ENCODE measurements at places on chromosomes 7 and 10. TPM values are rescaled to one million over a fixed set of nuclear protein-coding genes. Genes with fewer than 3 reads are reported as not detected.
A peak's percentile ranks its signal among the peaks of the same experiment; 100 is the strongest.

DNA sequence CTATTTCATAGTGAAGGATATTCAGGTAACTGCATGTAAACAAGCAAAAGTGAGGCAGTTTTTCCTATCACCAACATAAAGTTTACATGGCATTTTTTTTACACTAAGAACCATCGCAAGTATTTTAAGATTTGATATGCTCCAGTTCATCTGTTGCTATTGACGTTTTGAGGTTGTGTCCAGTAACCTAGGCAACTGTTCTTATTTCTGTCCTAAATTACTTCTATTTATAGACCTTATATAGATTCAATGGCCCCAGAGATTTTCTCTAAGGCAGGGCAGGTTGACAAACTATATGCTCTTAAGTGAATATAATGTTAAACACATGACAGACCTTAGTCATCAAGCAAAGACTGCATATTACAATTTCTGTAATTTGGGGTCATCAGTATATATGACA lies 830.2 kb upstream of the LRRTM3 start:
- no peak for DNase-seq

DNA sequence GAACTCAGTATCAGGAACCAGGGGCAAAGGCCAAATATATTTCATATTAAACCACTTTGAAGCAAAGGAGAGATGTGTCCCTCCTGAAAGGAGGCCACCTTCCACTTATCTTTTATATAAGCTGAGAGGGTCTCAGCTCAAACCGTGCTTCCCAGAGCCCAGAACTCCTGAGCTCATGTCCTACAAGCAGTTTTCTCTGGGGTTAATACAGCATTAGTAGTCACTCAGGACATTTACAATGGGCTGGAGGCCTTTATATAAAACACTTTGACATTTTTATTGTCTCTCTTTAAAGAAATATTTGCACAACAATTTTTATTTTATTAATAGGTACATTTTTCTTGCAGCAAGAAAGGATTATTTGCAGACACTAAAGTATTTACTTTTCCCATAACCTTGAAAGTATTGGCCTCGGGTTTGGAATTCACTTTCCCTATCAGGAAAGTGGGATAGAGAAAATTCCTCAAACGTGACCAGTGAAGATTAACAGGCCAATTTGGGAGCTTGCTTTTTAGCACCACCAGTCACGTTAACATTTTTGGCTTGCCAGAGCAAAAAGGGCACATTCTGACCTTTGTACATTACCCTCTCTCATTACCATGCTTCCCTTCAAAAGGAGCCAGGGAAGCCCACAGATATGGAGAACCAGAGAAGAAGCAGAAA lies 464.9 kb upstream of the NRP1 start:
- DNase-seq: no peak

DNA sequence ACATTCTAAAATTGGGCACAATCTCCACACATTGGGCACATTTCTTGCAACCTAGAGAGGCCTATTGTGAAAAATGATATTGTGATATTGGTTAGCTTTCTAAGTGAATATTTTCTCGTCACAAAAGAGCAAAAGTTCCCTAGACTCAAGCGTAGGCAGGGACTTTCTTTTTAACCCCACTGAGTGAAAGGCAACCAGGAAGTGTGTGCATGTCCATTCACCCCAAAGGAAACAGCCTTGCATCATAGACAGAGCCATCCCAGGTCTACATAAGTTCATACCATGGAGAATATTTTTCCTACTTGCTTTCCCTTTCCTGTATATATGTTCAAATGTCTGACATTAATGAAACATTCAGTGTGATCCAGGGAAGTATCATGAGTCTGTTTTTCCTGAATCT lies 84.2 kb upstream of the AGBL3 start:
- no peak for DNase-seq

DNA sequence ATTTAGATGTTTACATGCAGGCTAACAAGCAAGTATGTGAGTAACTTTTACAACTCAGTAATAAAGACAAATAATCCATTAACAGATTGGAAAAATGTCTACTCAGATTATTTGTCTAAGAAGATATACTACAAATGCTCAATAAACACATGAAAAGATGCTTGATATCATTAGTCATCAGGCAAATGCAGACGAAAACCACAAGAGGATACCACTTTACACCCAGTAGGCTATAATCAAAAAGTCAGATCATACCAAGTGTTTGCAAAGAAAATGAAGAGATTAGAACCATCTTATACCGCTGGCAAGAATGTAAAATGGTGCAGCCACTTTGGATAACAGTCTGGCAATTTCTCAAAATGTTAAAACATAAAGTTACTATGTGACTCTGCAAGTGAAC lies 84.1 kb downstream of the MALSU1 start:
- no peak for DNase-seq

DNA sequence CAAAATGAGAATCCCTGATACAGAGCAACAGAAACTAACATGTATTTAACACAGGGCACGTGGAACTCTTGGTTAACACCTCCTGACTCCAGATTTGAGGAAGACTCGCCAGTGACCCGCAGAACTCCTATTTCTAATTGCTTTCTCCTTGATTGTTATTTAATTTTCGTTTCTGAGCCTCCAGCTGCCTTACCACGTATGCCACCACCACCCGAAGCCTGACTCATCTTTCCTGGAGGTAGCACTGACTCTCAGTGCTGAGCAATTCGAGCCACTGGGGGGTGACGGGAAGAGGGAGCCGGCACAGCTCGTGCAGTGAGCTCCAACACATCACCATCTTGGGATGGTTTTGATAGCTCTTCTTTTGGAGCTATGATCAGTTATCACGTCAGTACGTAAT lies 273.9 kb upstream of the MGMT start:
- no peak for DNase-seq

Gene DGKB
- total RNA-seq: not detected

GRCh38 chr10:10860455-10860976 lies 157.2 kb upstream of the CELF2 start:
- DNase-seq: no peak

Gene SLC16A9
- 4.8 TPM for total RNA-seq

Gene COL17A1
- total RNA-seq: not detected

Gene NANOS1
- total RNA-seq: 0.36 TPM

DNA sequence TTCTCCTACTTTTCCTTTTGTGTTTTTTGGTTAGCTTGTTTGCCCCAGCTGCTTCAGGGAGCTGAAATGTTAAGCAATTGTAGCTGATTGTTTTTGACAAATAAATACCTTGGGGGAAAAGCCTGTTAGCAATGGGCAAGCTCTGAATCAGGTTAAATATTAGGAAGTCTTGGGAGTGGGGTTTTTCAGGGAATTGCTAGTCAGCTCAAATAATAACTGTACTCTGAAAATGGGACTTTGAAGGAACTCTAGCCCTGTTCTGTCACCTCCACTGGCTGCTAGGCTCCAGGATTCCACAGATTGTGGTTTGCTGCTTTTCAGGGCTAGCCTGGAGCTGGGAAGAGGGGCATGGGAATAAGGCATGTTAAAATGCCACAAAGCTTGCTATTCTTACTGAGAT lies 39.5 kb downstream of the ADK start:
- DNase-seq: no peak

Gene A1CF
- total RNA-seq: 0.10 TPM

Gene SNX13
- total RNA-seq: 10.8 TPM

Gene TIMM23
- 90.0 TPM for total RNA-seq

Gene TPK1
- 7.7 TPM for total RNA-seq

DNA sequence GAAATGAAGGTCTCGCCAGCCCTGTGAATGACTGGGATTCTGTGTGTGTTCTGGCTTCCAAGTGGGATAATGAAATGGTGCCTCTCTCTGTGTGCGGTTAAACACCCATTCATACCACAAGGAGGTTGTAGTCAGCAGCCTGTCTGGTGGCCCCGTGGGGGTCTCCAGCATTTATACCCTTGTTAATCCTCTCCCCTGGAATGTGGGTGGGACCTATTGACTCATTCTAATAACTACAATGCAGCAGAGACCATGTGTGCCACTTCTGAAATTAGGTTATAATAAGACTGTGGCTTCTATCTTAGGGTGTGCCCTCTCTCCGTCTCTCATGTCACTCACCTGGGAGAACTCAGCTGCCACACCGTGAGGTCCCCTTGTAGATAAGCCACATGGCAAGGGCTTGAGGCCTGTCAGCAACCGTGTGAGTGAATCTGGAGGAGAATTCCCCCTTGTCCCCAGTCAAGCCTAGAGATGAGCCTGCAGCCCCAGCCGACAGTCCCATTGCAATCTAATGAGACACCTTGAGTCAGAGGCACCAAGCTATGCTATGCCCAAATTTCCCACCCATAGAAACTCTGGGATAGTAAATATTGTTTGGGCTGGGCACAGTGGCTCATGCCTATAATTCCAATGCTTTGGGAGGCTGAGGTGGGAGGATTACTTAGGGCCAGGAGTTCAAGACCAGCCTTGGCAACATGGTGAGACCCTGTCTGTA lies 106.8 kb downstream of the GALNT17 start:
- DNase-seq: no peak

DNA sequence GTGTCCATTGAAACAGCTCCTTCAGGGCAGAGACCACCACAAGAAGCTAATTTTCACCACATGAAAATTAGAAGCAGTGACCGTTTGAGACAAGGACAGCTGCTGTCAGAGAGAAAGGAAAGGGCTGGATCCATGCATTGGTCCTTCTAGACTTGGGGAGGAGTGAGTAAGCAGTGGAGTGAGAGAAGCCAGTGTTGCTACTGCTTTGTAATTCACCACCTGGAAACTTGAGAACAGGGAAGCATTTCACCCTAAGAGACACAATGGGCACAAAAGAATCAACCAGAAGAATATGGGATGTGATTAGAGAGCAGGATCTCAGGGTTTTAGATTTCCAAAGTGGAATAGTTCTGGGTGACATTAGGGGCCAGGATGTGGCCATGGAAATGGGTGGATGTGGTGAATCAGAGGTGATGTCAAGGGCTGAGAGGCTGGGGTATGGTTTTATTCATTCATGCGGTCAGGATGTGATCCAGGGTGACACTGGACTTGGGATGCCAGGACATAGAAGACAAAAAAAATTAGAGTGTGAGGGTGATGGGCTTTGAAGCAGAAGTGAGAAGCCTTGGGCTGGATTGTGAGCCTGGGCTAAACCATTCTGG lies 61.6 kb downstream of the DENND11 start:
- no peak for DNase-seq

DNA sequence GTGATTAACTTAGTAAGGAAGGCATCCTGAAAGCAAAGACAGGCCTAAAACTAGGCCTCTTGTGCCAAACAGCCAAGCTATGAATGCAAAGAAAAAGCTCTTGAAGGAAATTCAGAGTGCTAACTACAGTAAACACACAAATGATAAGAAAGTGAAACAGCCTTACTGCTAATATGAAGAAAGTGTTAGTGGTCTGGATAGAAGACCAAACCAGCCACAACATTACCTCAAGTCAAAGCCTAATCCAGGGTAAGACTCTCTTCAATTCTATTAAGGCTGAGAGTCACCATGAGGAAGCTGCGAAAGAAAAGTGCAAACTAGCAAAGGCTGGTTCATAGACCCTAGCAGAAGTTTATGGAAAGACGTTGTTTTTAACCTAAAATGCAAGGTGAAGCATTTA lies 66.0 kb downstream of the IPMK start:
- peak; percentile 4 for DNase-seq

GRCh38 chr7:156984174-156984891 lies 26.1 kb downstream of the MNX1 start:
- DNase-seq: no peak

DNA sequence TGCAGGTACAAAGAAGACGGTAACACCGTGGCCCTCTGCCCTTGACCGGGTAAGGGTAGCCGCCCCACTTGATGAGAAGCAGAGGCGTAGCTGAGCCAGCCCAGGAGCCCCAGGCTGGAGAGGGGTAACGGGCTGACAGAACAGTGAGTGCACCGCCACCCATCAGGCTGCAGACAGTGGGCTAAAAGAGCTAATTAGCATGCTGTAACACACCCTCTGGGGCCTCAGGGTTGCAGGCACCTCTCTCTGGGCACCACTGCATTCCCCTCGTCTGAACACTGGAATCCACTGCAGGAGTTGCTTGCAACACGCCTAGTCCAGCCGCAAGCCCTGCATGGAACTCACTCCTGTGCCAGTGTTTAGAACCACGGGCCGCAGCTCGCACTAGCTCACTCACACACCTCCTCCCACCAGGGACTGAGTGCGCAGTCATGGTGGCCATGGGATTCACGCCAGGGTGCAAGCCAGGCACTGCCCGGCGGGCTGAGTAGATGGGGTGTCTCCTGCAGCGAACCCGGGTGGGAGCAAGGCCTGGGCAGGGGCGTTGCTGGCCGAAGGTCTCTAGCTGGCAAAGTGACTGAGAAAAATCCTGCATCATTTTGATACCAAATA lies 36.1 kb downstream of the AGMO start:
- no peak for DNase-seq

DNA sequence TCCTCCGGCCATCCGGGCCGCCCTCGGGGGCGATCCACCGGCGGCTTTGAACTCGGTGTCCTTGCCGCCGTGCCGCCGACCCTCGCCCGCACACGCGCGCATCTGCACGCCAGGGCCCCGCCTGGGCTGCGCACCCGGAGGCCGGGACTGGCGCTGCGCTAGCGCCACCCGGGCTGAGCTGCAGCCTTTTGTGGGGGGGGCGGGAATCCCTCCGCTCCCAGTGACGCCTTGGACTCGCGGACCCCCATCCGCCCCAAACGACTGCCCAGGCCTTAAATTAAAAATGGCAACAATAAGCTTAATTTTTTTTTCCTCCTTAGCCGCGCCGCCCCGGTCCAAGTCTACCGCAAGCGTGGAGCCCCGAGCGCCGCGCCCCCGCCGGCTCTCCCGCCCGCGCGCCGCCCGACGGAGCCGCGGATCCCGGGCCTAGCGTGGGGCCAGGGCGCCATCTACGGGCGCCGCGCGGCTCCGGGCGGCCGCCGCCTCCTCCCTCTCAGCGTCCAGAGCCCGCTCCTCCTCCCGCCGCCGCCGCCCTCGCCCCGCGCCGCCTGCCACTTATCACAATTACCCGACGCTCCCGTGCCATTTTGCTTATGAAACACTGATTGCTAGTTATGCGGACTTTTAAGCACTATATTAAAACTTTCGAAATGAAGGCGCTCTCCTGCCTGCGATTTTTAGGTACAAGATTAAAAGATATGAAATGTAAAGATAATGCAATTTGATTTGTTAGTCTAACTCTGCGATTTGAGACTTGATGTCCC lies 7.5 kb upstream of the EBF3 start:
- DNase-seq: no peak

- no peak for DNase-seq
Measured at GRCh38 chr10:129568583-129569344, 101.7 kb downstream of the MGMT start.

DNA sequence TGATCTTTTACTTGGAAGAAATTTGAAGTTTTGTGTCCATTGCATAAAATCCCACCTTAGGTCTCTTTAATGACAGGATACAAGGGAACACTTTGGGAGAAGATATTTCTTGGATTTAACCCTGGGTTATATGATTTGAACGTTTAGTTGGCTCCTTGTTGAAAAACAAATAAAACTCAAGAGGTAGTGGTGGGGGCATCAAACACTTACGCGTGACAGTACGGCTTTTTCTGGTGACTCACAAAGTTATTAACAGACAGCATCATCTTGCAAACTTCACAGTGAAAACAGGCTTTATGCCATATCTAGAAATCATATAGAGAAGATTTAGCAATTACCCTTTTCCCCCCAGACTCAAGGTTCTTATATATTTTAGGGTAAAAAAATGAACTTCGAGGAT lies 699 bp downstream of the NRAP start:
- DNase-seq: no peak

- no peak for DNase-seq
Measured at GRCh38 chr10:121411004-121411403, 187.2 kb downstream of the FGFR2 start.

Data from GM12878 (cell line).